ENCODE measurements at places on chromosomes 7 and 10.

DNA sequence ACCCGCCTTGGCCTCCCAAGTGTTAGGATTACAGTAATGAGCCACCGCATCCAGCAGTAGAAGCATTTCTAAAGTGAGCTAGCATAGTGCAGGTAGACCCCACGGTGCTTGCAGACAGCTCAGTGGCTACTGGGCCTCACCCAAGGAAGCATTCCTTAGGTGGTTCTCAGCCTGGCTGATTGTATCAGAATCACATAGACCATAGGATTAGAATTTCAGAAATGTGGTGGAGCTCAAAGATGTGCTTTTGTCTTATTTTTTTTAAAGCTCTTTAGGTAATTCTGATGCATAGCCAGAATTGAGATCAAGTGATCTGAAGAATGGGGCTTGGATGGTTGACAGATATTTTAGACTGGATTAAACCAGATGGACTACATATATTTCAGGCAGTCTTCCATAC, 10.9 kb downstream of the ANLN start:
- no peak for DNase-seq

DNA sequence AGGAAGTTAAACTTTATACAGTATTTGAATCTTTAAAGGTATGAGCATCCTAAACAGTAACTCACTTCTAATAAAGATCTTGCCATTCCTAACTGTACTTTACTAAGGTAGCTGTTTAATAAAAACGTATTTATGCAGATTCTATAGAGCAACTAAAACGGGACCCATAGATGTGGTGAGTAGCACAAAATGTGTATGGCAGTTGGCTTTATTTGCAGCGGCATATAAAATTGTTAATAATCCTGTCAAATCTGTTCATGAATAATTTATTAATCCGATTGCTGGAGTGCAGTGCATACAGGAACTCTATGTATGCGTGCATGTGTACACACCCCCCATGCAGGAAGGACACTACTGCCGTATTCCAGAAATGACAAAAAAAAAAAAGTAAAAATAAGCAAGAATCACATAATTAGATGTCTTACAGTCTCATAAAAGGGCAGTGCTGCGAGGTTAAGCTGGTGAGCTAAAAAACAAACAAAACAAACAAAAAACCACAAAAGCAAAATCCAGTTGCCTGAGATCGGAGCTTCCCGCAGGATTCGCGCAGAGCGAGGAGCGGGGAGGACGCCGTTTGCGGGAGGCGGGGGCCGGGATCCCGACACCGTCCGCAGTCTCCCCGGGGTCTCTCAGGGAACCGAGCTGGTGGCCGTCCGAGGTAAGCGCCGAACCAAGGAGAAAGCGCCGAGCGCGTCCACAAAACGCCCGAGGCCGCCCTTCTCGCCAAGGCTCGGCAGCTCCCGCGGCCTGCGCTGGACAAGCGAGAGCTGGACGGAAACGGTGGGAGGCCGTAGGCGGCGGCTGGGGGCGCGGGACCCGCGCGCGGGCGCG, 518 bp upstream of the COMMD3 start:
- no peak for DNase-seq

- no peak for DNase-seq
Measured at GRCh38 chr10:86001521-86001920, 365.1 kb downstream of the GRID1 start.

GRCh38 chr10:29186221-29186620, 102.6 kb upstream of the LYZL1 start:
- DNase-seq, result no peak

DNA sequence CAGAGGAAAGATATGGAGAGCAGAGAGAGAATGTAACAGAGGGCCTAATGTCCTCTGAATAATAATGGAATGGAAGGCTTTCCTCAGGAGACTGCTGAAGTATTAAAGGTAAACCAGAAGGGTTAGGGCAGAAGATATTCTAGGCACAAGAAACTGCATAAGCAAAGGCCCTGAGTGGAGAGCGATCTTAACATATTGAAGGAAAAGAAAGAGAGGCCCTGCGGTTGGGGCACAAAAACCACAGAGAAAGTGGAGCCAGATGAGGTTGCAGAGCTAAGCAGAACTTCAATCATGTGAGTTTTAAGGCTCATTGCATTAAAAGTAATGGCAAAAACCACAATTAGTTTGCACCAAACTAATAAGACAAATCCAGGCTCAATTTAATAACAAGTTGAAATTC, 115.8 kb upstream of the VSTM2A start:
- DNase-seq, result no peak

- no peak for DNase-seq
Measured at GRCh38 chr7:108653526-108653925, 83.9 kb downstream of the DNAJB9 start.

DNA sequence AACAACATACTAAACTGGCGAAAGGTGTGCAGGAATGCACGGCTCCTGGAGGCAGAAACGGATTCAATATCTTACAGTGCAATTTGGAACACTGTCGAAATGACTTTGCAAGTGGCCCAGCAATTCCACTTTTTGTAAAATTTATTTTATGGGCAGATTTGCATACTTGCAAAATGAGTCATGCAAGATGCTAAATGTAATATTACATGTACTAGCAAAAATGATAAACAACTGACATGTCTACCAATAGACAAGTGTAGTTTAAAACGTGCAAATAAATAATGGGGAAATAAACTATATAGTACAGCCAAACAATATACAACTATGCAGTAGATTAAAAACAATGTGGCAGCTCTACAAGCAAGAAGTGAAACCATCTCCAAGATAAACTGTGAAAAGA, 97.7 kb downstream of the ARHGAP12 start:
- DNase-seq, result no peak

DNA sequence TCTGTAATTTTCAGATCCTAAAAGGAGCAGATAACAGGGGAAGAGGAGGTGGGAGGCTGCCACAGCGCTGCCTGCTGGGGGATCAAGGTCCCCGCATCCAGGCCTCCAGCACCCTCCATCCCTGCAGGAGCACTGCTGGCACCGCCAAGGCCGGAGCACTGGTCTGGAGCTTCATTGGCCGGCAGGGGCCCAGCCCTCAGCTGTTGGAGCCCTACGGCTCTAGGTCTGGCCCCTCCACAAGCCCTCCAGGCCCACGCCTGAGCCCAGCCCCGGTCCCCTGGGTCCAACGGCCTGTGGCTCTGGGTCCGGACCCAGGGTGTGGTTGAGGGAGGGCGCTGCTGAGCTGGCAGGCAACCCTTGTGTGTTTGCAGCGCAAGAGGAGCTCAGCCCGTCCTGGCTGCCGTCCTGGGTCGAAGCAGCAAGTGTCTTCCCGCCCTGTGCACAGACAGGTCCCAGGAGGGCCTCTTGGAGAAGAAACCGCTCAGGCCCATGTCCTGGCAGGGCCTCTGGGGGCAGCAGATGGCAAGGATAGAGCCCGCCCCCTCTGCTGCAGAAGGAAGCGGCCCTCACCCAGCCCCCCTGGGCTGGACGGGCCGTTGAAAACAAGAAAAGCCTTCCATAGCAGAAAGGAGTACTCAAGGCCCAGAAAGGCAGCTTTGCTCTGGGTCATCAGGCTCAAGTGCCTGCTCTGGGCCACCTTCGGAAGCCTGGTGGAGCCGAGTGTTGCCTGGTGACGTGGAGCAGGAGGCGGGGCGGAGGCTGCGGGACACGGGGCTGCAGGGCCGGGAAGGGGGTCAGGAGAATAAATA, 54.3 kb upstream of the TNRC18 start:
- DNase-seq, result no peak

DNA sequence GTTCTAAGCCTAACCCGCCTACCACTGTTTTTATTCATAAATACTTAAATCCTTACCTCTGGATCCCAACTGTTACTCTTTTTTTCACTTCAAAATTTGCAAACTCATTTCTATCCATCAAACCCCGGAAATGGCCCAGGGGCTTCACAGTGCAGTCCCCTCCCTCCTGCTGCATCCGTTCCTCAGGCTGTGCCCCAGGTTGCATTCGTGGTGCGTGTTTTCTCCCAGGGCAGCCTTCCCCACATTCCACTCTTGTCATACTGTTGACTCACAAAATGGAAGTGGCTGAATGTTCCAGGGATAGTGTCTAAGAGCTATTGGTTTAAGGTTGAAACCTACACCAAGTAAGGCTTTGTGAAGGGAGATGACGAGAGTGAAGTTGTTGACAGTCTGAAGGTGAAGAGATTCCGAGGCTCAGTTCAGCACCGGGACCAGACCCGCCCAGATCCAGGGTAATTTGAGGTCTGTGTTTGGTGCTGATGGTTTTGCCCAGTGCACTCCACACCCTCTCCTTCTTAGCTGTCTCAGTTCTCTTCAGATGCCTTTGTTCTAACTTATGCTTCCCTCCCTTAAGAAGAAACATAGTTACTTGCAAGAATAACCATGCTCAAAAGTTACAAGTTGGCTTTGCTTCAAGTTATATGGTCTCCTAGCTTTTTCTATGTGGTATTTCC, 7.7 kb downstream of the INSIG1 start:
- DNase-seq, result no peak

- DNase-seq, result no peak
Measured at GRCh38 chr7:143120691-143121405, 11.0 kb upstream of the PIP start.

DNA sequence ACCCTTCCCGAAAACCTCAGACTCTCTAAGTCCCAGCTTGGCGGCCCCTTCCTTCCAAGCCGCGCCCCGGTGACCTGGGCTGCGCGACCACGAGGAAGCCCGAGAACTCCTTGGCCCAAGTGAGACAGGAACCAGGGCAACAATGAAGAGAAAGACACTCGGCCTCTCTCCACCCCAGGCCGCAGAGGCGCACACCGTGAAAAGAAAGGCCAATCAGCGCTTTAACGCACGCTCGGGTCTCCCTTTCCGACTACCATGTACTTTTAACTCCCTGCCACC, 166.4 kb upstream of the PPP1R3A start:
- DNase-seq, result no peak

DNA sequence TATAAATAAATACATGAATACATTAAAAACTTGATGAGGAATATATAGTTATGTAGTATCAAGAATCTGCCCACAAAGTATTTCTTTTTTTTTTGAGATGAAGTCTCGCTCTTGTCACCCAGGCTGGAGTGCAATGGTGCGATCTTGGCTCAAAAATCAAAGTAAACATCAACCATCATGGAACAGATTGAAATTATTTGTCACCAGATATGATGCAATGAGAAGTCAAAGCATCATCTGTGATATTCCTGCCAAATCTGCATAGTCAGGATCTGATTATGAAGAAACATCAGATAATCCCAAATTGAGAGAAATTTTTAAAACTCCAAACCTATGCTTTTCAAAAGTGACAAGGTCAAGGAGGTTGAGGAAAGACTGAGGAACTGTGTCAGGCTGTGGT, 5.1 kb upstream of the CYP2C18 start:
- no peak for DNase-seq

DNA sequence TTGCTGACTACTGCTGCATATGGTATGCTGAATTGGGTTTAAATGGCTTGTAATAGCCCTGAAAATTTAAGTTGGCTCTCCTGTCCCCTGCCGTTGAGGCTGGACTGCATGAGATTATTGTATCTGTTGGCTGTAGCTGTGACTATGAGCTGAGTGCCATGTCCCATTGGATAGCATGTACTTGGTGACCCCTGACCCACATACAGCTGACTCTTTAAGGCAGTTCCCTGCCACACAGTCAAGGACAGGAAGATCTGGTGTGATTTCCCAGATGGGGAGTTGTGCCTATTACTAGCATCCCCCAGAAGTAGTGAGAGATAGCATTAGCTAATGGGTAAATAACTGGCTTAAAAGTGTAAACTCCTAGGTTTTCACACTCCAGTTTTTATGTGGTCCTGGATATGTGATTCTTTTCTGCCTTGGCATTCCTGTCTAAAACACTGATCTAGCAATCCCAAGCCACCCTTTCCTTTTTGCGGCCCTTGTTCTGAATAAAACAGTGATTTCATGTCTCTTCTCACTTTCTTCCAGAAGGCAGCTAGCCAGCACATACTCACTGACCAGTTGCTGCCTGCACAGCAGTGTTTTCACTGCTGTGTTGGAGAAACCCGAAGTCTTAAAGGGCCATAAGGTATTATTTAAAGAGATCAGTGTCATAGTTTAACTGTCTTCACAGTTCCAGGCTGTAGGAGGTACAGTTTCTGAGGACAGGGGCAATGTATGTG, 35.9 kb downstream of the LRRC4 start:
- no peak for DNase-seq

DNA sequence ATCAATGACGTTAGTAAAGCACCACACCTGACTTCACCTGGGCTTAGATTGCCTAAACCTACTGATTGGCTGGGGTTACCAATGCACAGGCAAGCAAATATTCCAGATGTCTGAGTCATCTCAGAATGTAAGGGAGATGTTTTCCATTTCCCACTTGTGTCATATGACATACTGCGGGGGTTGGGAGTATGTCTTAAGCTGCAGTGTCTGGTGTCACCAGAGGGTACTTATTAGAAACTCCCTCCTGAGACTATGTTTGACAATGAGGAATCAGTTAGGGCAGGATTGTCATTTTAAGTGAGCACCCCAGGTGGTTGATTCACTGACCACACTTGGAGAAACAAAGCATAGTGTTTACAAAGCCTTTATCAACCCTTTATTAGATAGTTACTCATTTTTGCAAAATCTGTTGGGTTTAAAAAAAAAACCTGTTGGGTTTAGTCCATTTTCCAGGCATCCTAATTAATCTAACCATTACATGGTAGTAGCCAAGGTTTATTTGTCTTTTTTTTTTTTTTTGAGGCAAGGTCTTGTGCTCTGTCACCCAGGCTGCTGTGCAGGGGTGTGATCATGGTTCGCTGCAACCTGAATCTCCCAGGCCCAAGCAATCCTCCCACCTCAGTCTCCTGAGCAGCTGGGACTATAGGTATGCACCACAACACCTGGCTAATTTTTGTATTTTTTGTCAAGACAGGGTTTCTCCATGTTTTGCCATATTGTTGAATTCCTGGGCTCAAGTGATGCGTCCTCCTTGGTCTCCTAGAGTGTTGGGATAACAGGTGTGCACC, 72.5 kb downstream of the CDK6 start:
- no peak for DNase-seq

GRCh38 chr10:105615715-105616365, 974.8 kb downstream of the SORCS3 start:
- DNase-seq, result no peak

GRCh38 chr10:69123306-69123746, 652 bp upstream of the VPS26A start:
- no peak for DNase-seq

- no peak for DNase-seq
Measured at GRCh38 chr7:95865716-95866371, 93.5 kb downstream of the DYNC1I1 start.

GRCh38 chr10:454860-455259, 234.6 kb downstream of the DIP2C start:
- no peak for DNase-seq

DNA sequence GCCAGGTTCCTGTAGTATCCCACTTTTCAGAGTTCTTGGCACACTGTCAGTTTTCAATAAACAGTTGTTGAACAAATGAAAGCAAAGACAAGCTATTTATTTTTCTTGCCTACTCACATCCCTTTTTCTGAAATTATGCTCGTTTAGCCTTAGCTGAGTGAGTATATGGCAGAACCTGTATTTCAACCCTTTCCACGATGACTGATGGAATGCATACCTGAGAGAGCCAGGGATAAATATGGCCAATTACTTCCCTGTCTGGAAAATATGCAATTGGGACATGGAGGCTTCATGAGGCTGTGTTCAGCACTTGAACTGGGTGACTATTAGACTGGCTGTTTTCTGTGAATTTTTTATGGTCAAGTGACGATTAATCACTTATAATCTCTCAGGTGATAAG, 144.5 kb upstream of the POT1 start:
- no peak for DNase-seq
